ENCODE measurements at places on chromosomes 5 and 9.

GRCh38 chr9:105128908-105129600 lies 115.4 kb upstream of the SLC44A1 start:
- no peak for DNase-seq

DNA sequence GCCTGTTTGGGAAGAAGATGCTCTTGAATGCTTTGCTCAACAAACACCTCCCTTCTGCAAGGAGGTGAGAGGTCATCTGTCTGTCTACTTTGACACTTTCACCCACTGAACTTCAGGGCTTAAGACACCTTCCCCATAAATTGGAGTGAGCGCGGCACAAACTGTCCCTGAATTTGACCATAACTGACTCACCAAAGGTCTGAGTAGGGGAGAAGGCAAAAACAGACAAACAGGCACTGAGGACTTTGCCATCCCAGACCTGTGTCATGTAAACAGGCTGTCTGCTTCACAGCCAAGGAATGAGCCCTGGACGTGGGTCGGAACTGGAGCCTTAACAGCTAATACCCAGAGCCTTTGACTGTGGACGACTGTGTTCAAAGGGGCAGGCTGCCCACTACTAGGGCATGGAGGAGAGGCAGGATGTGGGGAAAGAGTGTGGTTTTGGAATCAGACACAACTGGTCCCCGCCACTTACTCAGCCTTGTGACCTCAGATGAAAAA lies 320.9 kb upstream of the KLF4 start:
- DNase-seq: peak; percentile 60

DNA sequence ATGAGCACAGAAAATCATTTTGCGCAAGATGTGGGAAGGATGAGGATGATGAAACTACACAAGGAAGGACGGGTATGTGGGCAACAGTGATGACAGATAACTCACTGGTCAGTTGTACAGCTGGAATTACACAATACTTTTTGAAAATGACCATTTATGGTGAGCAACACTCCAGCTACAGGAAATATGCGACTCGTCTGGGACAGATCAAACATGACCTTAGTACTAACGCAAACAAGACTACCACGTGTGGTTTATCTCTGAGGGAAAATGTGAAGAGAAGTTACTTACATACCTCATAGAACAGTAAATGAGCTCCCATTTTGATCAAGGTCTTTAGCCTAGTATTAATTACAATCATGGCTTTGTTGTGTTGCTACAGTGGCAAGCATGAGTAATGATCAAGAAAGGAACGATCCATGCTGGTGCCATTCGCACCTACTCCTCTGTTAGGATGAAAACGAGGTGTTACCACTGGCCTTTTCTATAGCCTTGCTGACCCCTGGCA lies 456.9 kb downstream of the BNC2 start:
- peak; percentile 88 for DNase-seq

DNA sequence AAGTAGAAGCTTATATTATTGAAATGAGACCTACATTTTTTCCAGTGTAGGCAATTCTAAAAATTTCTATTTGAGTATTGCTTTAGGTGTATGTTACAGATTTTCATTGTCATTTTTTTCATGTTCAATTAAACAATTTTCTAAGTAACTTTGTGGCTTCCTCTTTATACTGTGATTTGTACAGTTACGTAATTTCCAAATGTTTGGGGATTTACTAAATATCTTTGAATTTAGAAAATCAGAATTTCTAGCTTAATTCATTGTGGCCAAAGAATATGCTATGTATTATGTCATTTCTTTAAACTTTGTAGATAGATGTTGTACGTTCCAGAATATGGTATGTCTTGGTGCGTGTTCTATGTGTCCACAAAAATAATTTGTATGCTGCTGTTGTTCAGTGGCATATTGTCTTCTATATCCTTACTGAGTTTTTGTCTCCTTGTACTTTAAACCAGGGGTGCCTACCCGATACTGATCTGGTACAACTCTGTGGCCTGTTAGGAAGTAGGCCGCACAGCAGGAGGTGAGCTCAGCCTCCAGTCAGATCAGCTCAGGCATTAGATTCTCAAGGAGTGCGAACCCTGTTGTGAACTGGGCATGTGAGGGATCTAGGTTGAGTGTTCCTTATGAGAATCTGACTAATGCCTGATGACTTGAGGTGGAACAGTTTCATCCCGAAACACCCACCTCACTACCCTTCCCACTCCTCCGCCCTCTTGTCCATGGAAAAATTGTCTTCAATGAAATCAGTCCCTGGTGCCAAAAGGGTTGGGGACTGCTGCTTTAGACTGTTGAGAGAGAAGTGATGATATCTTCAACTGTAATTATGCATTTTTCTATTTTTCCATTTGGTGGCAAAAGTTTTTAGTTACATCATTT lies 63.5 kb downstream of the UBE2R2 start:
- DNase-seq: peak; percentile 40

- DNase-seq: peak; percentile 55
Observed at GRCh38 chr9:117706421-117707116, 2.4 kb downstream of the TLR4 start.

DNA sequence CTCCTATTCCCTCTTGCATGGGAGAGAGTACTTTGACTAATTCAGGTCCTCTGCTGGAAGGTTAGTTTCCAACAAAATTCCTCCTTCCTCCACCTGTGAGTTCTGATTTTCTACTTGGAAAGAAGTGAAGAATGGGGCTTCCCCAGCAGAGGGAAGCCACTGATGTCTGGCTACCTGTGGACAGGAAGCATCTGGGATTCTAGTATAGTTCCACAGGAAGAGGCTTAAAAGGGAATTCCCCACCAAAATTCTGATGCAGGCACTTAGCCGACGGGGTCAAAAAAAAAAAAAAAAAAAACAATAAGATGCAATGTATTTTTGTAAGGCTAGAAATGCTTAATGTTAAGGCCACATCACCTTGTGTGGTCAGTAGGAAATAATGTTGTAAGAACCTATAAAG lies 33.4 kb downstream of the PCDHGC5 start:
- DNase-seq: no peak

DNA sequence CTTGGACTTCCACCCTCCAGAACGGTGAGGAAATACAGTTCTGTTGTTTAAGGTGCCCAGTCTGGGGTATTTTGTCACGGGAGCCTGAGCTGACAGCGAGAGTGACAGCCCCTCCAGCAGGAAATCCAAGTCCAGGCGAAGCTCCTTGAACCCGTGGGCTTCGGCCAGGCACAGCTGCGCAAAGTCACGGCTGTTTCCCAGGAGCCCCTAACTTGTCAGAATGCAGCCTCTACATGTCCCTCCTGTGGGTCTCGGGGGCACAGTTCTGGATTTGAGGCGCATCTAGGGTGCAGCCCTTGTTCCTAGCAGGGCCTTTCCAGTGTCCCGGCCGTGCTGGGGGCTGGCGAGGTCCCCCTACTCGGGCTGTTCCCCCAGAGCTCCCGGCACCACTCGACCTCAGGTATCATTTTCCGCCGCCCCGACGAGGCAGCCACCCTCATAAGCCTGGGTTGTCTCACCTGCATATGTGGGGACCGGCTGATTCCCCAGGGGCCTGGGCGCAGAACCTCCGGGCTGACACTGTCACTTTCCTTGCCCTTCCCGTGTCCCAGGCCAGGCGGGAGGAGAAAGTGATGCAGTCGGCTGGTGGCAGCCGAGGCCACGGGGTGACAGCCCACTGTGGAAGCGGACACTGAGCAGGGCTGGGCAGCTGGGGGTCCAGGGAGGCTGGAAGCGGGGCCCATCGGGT lies 4.5 kb downstream of the LCN8 start:
- DNase-seq: no peak

GRCh38 chr9:22138956-22139660 lies 130.0 kb upstream of the CDKN2B start:
- peak; percentile 68 for DNase-seq

- no peak for DNase-seq
Observed at GRCh38 chr5:173997331-173997730, 8.4 kb downstream of the C5orf47 start.

DNA sequence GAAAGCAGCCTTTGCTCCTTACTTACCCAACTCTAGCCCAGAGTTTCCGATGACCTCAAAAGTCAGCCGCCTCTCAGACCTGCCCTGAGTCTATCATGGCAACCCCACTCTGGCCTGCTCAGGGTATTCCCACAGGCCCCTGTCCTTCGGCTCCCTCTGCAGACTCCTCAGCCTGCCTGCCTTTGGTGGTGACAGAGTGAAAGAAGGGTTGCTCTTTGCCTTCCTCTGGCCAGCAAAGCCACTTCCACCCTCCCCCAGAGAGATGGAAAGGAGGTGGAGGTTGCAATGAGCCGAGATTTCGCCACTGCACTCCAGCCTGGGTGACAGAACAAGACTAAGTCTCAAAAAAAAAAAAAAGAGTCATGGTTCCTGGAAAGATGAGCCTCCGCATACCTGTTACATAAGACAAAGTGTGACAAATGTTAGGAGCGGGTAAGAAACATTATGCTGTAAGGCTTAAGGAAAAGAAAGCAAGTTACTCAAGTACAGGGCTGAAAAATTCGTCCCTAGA lies 2.3 kb upstream of the SMIM33 start:
- DNase-seq: peak; percentile 92

DNA sequence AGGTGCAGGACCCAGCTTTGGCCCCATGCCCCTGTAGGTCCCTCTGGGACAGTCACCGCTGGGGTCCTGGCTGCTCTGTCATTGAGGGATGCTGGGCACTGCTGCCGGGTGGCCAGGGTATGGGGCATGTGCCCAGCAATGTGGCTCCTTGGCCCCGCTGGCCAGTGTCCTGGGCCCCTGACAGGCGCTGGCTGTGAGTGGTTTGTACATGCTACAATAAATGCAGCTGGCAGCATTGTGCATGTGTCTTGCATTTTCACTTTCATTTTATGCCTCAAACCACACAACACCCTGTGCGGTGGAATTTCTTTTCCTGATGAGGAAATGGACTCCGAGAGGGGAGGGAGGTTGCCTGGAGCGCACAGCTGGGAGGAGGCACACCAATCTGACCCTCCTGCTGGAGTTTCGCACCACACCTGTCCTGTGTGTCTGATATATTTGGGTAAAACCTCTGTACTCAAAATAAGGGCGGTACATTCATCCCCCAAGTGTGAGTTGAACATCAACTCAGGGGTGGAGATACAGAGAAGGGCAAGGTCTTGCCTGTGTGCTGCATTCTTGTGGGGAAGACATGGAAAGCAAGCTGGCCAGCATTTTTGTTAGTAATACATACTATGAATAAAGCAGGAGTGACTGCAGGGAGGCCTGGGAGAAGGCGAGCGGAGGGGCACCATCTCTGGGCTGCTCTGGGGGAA lies 11.7 kb downstream of the TSPAN17 start:
- peak; percentile 76 for DNase-seq

GRCh38 chr5:16520841-16521240 lies 55.2 kb upstream of the ZNF622 start:
- no peak for DNase-seq

DNA sequence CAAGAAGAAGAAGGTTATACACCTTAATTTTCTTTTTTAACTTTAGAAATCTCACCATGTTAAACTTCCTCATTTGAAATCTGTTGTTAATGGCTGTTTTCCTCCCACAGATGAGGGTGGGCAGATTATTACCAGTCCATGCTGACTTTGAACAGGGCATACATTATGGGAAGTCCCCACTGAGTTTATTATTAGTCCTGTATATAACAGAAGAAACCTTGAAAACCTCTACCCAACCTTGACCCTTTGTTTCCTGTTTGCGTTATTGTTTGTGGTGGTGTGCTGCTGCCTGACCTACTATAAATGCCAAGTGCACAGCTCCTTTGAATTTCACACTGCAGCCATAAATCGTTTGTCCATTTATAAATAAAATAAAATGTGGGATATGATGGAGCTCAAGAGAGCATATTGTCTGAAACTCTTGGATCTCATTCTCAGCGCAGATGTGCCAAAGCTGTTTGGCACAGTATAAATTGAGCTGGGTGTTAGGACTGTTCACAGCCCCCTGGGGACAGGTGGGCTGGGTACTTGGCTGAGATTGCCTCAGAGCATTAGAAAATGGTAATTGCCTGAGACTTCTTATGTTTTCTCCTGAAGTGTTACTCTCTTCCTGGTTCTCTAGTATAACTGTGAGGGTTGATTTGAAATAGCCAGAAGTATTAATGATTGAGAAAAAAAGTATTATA lies 139.6 kb downstream of the SPATA31D1 start:
- peak; percentile 53 for DNase-seq

DNA sequence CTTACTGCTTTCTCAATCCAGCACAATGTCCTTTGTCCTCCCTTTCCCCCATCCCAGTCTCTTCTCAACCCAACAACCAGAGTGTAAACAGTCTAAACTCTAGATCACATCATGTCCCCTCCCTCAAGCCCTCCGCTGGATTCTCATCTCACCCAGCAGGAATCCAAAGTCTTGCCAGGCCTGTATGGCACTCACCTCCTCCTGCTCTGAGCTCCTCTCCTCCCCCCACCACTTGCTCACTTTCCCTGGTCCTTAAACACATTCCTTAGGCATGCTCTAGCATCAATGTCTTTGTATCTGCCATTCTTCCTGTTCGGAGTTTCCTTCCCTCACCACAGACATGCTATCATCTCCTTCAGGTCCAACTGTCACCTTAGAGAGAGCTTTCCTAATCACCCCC lies 78.8 kb downstream of the NIPSNAP3B start:
- DNase-seq: no peak

DNA sequence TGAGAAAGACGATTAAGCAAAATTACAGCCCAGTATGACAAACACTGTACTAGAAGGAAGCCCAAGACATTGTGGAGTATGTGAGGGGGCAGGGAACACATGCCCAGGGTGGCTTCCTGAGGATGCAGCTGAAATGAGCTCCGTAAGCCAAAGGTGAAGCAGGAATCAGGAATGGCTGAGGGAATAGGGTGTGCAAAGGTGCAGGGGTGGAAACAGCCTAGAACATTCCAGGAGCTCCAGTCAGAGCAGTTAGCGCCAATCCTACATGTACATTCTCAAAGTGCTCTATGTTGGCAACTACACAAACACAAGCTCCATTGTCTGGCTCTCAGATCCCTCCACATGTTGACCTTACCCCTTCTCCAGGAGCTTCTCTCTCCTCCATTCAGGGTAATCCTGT lies 257.9 kb downstream of the MAN2A1 start:
- no peak for DNase-seq

DNA sequence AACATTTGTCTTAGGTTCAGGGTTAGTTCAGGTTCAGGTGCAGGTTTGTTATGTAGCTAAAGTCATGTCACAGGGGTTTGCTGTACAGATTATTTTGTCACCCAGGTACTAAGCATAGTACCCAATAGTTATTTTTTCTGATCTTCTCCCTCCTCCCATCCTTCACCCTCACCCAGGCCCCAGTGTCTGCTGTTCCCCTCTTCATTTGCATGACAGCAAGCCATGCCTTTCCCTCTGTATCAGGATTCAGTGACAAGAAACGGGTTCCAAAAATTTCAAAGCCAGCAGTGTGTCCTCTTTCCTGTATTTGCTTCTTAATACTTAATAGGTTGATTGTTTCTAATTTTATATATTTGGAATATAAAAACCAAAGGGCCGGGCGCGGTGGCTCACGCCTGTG lies 330.8 kb upstream of the SGCD start:
- no peak for DNase-seq

- no peak for DNase-seq
Observed at GRCh38 chr5:63613442-63613841, 348.8 kb downstream of the HTR1A start.

Measured in inflammatory macrophage treated with lipopolysaccharide for 4 hours (primary cell).